Ammon's horn (tissue), 1 donor: ENCODE measurements at places on chromosomes 3 and 15.

DNA sequence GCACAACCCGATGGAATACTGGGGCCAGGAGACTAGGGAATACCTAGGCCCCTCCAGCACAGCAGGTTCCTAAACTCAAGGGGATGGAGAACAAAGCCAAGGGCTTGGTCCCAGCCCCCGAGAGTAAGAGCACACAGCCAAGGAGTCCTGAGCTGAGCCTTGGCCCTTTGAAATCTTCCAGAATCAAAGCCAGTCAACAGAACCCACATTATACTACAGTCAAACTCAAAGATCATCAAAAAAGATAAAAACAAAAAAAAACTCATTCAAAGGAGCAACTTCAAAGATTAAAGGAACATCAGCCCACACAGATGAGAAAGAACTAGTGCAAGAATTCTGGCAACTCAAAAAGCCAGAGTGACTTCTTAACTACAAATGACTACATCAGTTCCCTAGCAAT, 217.0 kb downstream of the ISL2 start:
- no peak for DNase-seq

DNA sequence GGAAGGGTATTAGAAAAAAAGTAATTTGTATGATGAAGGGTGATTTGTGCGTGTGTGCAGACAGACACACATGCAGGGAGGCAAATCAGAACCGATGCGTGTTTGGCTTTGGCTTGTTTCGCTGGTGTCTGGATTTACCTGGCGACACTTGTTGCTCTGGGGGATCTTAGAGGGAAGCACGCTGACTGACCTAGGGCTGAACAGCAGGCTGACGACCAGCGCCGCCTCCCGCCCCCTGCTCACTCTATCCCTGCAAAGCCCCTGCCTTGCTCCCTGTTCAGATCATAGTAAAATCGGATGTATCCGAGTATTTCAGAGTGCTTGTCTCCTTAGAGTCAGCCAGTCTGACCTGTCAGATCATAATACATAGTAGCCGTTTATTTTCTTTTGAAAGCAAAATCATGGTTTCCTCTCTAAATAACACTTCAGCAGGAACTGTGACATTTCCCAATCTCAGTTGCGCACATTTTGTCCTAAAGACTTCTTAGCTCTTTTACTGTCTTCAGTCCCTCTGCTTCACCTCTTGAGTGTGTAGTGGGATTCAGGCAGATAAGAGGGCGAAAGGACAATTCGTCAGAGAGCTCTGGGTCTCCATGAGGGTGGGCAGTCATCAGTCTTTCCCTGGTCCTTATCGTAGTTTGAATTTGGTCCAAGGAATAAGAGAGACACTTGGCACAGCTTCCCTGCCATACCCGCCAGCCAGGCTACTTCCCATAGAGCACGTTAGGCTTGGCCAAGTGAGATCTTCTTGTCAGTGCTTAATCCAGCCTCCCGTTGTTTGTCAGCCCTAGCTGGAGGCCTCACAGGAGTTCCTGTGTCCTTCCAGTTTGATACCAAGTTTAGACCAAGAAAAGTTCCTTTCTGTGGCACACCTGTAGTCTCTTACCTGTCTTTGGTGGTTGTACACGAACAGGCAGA, 97.4 kb downstream of the PGPEP1L start:
- no peak for DNase-seq

DNA sequence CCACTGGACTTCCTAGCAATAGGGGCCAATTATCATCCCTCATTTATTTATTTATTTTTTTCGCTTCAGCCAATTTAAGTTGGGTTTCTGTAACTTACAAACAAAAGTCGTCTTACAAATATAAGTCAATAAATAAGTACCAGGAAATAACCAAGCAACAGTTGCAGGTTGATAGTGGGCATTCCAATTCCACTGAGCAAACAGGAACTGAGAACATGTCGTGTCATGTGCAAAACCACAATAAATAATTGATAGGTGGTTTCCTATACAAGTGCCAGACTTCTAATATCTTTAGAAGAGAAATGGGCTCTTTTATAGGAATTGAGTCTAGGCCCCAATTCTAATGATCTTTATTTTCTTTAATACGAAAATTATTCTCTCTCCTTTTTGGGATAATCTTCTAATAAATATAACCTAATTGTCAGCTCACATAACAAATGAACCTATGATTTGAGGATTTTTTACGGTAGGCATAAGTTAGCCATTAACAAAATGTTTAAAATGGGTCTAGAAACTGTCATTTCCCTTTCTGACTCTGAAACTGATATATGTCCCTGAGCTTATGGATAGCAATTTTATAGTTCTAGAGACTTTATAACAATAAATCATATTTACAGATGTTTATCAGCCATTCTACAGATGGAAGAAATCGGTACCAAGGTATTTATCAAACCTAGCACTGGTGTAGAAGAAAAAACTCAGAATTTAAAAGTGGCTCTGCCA, 571.8 kb downstream of the FOXP1 start:
- no peak for DNase-seq

GRCh38 chr3:124952282-124952855, 17.8 kb upstream of the MUC13 start:
- DNase-seq, result no peak

DNA sequence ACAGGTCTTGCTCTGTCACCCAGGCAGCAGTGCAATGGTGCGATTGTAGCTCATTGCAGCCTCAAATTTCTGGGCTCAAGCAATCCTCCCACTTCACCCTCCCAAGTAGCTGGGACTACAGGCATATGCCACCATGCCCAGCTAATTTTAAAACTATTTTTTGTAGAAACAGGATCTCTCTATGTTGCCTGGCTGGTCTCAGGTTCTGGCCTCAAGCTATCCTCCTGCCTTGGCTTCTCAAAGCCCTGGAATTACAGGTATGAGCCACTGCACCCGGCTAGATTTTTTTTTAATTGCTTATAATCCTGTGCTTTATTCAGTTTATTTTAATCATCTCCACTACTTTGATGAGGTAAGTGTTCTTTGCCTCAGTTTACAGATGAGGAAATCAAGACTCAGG, 156.5 kb downstream of the CHDH start:
- DNase-seq, result no peak

- DNase-seq, result no peak
Observed at GRCh38 chr3:40992023-40992422, 207.3 kb upstream of the CTNNB1 start.

DNA sequence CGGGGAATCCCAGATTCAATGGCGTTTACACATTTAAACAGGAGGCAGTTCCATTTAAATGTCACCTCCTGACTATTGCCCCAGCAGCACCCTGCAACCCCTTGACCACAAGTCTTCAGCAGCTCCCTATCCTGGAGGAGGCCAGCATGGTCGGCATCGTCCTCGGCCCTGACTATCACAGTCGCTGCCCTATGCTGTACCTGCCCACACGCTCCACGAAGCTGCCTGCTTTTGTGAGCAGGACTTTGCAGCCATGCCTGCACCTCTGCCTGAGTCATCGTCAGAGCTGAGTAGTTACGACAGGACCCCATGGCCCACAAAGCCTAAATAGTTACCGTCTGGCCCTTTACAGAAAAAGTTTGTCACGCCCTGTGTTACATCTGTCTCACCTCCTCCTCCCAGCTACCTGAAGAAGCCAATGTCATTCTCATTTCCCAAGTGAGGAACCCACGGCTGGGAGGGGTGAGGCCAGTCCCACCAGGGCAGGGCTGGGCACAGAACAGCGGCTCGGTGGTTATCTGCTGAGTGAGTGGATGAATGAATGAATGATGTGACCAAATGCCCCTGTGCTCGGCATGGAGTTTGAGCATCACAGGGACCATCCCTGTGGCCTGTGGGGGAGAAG, 47.8 kb upstream of the IQSEC1 start:
- DNase-seq, result no peak

- DNase-seq, result no peak
Observed at GRCh38 chr3:94587291-94587690, 524.4 kb downstream of the NSUN3 start.

GRCh38 chr3:77365152-77365551, 325.3 kb downstream of the ROBO2 start:
- DNase-seq, result no peak

DNA sequence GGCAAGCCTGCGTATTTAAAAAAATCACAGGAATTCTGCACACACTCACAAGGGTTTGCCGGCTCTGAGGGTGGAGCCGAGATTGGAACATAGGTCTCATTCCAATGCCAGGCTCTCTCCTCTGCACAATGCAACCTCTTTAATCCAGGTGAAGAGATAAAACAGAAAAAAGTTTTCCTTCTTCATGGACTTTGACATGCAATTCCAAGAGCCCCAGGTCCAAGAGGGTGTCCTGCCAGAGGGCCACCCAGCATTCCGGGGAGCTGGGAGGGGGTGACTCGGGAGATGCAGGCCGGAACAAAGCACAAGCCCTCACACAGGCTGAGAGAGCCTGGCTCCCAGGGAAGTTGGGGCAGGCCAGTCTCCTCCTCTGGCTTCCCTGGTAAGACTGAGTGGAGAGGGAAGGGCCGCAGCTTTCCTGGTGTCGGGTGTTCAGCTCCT, 6.7 kb upstream of the SLC12A8 start:
- no peak for DNase-seq

DNA sequence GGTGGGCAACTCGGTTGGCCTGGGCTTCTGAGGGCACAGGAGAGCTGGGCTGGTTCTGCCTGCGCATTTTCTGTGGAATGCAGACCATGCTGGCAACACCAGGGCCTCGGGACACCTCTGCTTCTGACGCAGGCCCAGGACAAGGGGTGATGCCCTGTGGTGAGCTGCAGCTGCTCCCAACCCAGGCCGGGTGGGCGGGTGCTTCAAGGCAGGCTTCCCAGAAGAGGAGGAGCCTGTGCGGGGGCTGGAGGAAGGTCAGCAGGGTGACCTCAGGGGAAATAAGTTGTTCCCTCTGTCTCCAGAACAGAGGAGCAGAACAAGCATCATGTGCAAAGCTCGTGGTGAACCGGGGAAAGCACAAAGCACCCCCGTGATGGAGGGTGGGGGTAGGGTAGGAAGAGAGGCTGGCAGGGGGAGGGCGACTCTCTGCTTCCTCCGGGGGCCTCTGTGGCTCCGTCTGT, 11.0 kb upstream of the PLXNA1 start:
- peak; percentile 71 for DNase-seq

DNA sequence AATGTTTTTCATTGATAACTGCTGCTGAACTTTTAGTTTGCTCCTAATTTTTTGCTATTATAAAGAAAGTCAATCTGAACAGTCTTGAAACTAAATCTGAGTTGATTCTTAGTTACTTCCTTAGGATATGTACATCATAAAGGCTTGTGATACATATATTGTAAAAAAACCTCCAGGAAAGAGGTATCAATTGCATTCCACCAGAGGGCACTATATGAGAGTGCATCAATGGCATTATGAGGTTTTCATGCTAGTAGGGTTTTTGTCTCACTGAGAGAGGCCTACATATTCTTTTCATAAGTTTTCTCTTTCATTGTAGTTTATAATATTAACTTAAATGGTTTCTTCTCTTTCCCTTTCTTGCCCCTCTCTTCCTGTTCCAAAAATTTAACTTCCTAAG, 46.9 kb downstream of the PIK3R4 start:
- no peak for DNase-seq

GRCh38 chr15:67091980-67092677, 26.7 kb downstream of the SMAD3 start:
- DNase-seq, result no peak

- no peak for DNase-seq
Observed at GRCh38 chr3:105674437-105675065, 194.3 kb downstream of the CBLB start.

GRCh38 chr3:45207446-45207845, 18.6 kb downstream of the TMEM158 start:
- DNase-seq, result no peak

GRCh38 chr3:39038165-39038564, 13.6 kb downstream of the SCN11A start:
- no peak for DNase-seq

GRCh38 chr3:105315144-105315543, 51.6 kb upstream of the ALCAM start:
- DNase-seq, result no peak

- no peak for DNase-seq
Observed at GRCh38 chr3:53161820-53162671, 1.0 kb downstream of the PRKCD start.

DNA sequence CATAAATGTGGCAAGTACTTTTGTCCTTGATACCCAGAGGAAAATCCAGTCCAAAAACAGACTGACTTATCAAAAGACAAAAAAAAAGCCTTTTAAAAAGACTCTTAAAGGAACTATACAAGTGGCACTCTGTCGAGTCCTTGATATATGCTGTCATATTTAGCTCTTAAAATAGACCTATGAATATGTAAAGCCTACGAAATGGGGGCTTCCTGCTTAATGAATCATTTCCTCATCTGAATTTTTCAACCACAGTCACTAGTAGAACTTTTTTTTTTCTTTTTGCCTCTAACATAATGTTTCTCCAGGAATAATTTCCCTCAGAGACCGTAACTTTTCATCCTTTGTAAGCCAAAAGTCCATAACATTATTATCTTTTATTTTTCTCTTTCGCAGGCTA, 95.8 kb downstream of the P3H2 start:
- DNase-seq, result no peak

DNA sequence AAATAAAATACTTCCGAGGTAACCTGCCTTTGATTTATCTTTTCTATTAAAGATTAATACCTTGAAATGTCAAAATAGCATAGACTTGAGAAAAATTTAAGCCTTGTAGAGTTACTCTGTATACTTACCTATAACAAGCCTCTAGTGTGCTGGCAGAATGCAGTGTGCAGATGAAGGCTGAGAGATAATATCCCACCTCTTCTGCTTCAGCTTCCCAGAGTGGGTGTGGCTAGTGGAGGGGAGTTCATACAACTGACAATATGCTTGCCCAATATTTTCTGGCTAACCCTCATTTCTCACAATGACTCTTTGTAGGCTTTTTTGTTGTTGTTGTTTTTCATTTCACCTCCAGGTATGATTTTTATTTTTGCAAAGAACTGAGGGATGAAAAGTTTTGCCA, 15.7 kb upstream of the ZBTB20 start:
- DNase-seq, result no peak

DNA sequence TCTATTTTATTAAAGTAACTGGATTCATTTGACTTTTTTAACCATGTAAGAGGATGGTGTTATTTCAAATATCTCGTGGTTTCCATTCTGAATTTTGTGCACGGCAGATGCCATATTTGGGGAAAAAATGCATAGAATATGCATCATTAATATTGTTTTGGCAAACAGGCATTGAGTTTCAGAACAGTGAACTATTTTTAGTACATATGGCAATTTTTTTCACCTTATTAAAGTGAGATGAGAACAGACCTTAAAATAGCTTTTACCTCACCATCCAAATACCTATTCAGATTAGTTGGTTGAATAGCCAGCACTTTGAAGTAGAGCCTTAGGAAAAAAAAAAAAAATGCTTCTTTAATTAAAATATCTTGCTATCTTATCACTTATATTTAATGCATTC, 117.3 kb upstream of the FLNB start:
- no peak for DNase-seq

- no peak for DNase-seq
Observed at GRCh38 chr3:156421534-156421933, 133.4 kb downstream of the SSR3 start.

DNA sequence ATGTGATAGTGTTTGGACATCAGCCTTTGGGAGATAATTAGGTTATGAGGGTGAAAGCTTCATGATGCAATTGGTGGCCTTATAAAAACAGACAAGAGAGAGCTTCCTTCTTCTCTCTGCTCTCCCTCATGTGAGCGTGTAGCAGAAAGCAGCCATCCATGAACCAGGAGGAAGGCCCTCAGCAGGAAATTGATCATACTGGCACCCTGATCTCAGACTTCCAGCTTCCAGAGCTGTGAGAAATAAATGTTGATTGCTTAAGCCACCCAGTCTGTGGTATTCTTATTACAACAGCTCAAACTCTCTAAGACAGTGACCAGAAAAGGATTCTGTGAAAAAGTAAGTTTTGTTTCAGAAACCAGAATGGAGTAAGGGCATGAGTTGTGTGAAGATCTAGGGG, 13.3 kb downstream of the STAC start:
- no peak for DNase-seq

- no peak for DNase-seq
Observed at GRCh38 chr15:56042982-56043980, 49.9 kb upstream of the NEDD4 start.
